ENCODE measurements at places on chromosomes 13 and 19.

GRCh38 chr13:40381935-40382764, 284.3 kb downstream of the FOXO1 start:
- DNase-seq, result no peak

- DNase-seq, result no peak
These were observed 77.7 kb upstream of the PRR20A start for GRCh38 chr13:57063007-57063406.

GRCh38 chr13:112346899-112347229, 29.3 kb upstream of the SPACA7 start:
- DNase-seq, result no peak

DNA sequence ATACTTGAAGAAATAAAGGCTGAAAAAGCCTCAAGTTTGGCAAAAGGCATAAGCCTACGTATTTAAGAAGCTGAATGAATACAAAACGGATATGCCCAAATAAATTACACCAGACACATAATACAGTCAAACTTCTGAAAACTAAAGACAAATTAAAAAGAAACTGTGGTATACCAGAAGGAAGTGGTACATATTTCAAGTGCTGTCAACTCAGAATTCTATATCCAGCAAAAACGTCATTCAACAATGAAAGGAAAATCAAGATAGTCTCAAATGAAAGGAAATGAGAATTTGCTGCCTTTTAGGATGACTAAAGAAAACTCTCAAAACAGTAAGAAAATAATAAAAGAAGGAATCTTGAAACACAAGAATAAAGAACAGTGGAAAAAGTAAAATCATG, 69.5 kb downstream of the POLR1D start:
- DNase-seq, result no peak

DNA sequence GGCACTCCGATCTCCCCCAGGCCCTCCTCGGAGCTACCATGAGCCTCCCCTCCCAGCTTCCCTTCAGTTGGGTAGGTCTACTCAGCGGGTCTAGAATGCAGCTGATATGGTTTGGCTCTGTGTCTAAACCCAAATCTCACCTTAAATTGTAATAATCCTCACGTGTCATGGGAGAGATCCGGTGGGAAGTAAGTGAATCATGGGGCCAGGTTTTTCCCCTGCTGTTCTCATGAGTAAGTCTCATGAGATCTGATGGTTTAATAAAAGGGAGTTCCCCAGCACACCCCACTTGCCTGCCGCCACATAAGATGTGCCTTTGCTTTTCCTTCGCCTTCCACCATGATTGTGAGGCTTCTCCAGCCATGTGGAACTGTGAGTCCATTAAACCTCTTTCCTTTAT, 14.5 kb upstream of the DOCK9 start:
- DNase-seq, result no peak

GRCh38 chr13:79880818-79881217, 399.9 kb downstream of the NDFIP2 start:
- DNase-seq, result no peak

DNA sequence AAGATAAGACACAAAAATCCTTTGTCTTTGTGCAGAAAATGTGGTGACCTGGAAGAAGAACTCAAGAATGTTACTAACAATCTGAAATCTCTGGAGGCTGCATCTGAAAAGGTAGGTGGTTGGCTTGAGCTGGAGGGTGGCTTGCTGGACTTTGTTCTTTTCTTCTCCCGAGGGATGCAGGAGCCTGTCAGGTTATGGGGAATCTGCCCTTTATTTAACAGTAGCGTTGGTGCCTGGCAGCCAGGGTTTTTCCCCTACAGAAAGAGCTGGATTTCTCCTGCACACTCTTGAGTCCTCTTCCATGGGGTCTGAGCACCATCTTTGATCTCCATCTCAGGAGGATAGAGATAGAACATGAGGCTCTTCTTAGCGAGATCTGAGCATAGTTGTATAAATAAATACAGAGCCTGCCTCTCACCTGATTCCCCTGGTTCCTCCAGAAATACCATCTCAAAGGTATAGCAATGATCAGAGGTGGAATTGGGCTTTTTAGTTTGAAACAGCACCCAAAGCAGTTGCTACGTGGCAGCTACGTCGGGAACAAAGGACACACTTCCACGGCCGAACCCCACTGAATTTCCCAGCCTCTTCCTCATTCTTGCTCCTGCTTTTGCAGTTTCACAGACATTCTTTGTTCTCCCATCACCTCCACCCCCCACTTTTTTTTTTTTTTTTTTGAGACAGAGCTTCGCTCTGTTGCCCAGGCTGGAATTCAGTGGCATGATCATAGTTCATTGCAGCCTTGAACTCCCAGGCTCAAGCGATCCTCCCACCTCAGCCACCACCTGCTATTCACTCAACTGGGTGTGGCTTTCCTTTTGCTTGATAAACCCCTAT, 12.9 kb downstream of the TPM4 start:
- no peak for DNase-seq

- DNase-seq, result no peak
These were observed 84.0 kb upstream of the SLC7A1 start for GRCh38 chr13:29679396-29680053.

GRCh38 chr13:98214707-98215106, 37.6 kb upstream of the RNF113B start:
- no peak for DNase-seq

GRCh38 chr13:72839831-72840426, 58.0 kb downstream of the PIBF1 start:
- DNase-seq, result peak; percentile 25

DNA sequence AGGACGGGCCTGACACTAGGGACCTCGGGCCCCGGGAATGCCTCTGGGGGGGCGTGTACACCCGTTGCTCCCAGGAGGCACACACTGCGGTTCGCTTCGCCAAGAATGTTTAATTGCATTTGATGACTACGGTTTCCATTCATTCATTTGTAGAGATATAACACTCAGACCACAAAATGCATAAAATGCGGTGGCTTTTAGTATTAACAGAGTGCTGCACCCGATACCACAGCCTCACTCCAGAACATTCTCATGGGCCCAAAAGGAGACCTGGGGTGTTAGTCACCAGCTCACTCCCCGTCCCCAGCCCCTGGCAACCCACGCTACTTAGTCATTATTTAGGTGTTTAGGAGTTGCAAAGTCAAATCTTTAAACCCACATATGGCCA, 21.8 kb downstream of the HCN2 start:
- no peak for DNase-seq

DNA sequence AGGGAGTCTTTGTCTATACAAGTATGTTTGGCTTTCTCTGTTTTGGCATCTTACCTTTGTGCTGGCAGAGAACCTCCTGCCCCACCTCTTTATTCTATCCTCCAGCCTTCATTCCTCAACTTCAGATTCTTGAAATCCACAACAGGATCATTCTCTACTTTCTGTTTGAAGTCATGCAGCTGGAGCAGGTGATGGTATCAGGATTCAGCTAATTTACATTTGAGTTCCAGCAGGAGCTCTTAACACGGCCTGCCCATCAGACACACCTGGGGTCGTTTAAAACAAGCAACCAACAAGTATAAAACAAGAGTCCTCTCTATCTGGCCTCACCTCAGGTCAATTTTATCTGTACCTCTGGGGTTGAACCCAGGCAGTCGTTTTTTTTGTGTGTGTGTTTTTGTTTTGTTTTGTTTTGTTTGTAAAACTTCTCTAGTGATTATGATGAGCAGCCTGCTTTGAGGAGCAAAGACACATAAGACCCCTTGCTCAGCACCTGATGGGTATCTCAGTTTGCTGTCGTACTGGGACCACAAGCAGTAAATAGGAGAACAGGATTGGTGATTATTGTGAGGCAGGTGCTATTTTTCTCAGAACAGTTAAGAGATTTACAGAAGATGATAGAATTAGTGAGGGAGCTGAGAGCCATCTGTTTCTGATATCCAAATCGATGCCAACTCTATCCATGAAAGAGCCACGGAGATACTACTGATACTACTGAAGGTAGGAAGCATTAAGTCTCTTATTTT, 78.4 kb downstream of the GPC6 start:
- no peak for DNase-seq

DNA sequence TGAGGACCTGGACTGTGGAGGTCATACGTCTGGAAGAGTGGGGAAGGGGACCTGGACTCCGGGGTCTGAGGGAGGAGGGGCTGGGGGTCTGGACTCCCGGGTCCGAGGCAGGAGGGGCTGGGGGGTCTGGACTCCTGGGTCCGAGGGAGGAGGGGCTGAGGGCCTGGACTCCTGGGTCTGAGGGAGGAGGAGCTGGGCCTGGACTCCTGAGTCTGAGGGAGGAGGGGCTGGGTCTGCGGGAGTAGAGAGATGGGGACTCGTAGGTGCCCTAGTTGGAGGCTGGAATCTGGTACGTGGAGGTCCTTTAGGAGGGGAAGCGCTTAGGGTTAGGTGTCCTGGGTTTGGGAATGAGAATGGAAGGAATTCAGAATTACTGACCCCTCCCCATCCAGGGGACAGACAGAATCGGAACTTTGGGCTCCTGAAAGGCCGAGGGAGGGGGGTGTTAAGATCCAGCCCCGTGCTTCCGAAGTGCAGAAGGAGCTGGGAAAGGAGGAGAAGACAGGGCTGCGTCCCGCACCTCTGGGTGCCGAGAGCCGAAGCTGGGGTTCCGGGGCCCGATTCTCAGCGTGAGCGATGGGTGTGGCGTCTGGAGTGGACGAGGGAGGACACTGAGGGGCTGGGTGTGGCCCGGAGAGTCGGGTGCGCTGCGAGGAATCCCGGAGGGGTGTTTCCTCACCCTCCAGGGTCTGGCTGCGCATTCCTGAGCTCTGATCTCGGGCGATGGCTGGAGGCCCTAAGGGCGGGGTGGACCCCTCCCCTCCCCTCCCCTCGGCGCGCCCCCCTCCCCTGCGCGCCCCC, 608 bp downstream of the MYADM start:
- DNase-seq, result no peak

GRCh38 chr13:110600980-110601379, 14.4 kb upstream of the NAXD start:
- no peak for DNase-seq

DNA sequence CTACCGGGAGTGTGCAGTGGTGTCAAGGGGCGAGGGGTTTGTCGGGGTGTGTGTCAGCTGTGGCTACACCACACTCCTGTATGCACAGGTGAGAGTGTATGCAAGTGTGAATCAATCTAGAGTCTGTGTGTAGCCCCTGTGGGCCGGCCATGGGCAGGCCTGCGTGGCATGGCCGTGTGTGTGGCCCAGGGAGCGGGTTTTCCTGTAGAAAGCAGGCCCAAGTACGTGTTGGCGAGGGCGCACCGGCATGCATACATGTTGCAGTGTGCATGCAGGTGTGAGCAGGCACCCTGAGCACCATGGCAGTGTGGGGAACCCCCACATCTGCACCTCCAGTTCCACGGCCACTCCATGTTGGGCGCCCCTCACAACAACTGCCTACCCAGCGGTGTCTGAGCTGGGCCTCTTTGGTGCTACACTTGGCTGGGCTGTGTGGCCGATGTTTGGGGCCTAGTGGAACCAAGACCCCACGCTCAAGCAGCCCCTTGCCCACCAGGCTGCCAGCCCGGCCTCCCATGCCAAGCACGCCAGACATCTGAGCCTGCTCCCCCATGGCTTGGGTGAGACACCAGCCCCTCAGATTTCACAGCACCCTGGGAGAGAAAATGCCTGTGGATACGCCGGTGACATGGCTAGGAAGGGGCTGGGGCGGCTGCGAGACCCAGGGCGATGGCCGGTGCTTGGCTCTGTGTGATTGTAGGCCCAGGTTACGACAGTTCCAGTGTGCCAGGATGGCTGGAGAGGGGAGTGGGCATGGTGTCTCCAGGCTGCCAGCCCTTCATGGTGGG, 2.1 kb downstream of the NFIX start:
- no peak for DNase-seq

DNA sequence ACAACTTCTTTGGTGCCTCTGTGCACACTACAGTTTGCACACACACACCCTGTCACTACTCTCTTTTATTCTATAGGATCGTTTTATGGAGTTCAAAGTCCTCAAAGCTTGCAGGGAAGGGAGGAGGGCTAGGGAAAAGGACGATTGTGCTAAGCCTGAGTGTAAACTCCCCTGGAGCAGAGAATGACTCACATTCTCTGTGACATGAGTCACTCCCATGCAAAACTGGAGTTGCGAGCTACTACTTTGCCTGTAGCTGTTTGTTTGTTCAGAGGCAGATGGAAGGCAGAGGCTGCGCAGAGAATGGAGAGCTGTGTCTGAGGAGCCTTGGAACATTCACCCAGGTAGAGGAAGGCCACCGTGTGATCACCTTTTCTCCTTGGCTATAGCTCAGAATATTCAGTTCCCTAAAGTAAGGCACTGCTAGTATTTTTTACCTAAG, 80.5 kb upstream of the MBNL2 start:
- no peak for DNase-seq

DNA sequence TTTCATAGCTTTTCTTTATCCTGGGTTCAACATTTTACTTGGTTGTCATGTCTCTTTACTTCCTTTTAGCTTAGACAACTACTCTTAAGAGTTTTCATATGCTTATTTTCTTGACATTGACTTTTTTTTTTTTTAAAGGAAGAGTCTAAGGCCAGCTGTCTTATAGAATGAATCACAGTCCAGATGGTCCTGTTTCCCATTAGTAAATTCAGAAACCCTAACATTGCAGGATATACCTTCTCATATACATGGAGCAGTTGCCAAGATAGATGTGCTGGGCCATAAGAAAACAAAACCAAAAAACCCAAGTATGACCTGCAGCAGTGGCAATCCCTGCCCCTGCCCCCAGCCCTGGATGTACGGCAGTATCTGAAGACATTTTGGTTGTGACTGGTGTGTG, 72.8 kb downstream of the COG3 start:
- DNase-seq, result no peak

GRCh38 chr19:46390866-46391265, 22.5 kb downstream of the CCDC8 start:
- DNase-seq, result no peak

GRCh38 chr19:938233-938923, 12.5 kb downstream of the ARID3A start:
- DNase-seq, result no peak

DNA sequence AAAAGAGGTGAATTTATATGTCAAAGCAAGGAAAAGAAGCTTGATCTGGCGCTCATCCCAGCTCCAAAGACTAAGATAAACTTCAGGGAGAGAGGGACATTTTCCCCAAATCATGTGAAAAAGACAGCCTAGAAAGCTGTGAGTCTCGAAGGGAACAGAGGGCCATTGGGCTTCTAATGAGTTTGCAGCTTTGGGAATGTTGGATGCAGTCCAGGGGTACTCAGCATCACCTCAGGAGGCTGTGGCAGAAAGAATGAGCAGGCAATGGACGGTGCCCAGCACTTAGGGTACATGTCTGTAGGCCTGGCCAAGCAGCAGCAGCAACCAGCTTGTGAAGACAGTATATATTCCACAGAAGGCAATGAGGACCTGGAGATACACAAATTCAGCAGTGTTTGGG, 25.7 kb upstream of the WASF3 start:
- DNase-seq, result no peak

Measured in right renal pelvis (tissue), 4 donors.